ENCODE measurements at places on chromosomes 5 and 9. TPM values are rescaled to one million over a fixed set of nuclear protein-coding genes. Genes with fewer than 3 reads are reported as not detected.

AFAP1L1 gene
- 9.6 TPM for total RNA-seq

PRRX2 gene
- 3.9 TPM for total RNA-seq

CDC20B gene
- 0.56 TPM for total RNA-seq

C5 gene
- 3.7 TPM for total RNA-seq

PTPRD gene
- 2.3 TPM for total RNA-seq

PCDHA9 gene
- total RNA-seq, result under 0.01 TPM

EGR1 gene
- 3.3 TPM for total RNA-seq

LCN9 gene
- total RNA-seq, result not detected

NDOR1 gene
- total RNA-seq, result 2.8 TPM

PCDHB6 gene
- 0.28 TPM for total RNA-seq

CCDC187 gene
- under 0.01 TPM for total RNA-seq

CLK4 gene
- 16.1 TPM for total RNA-seq

FOXI1 gene
- under 0.01 TPM for total RNA-seq

SLC23A1 gene
- total RNA-seq, result not detected

WNT8A gene
- total RNA-seq, result not detected

ROR2 gene
- total RNA-seq, result 0.38 TPM

FRRS1L gene
- 0.28 TPM for total RNA-seq

ECM2 gene
- 2.7 TPM for total RNA-seq

Measured in regular cardiac myocyte (primary cell).